ENCODE measurements at places on chromosomes 2 and 18.

- DNase-seq, result no peak
Measured at GRCh38 chr2:164560902-164561301, 60.4 kb downstream of the GRB14 start.

DNA sequence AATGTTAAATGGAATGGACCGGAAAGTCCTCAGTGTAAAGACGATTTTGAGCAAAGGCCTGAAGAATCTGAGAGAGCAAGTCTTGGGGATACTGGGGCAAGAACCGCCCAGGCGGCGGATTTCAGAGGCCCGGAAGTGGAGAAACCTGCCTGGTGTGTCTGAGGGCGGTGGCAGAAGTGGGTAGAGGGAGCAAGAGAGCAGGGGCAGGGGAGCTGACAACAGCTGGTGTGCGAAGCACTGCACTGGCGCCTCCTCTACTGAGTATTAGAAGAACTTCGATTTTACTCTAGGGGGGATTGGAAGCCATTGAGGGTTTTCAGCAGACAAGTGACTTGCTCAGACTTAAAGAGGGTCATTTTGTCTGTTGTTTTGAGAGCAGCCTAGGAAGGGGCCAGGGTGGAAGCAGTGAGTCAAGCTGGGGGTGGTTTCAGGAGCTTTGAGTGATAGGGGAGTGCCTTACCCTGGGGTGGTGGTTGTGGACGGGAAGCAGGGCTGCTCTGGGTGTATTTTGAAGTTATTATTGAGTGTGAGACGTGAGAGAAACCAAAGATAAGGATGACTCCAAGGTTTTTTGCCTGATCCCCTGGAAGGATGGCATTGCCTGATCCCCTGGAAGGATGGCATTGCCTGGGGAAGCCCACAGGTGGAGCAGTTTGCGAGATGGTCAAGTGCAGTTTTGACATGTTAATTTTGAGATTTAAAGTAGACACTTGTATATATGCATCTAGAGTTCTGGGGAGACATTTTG lies 52.5 kb downstream of the ZNF236 start:
- DNase-seq, result no peak

DNA sequence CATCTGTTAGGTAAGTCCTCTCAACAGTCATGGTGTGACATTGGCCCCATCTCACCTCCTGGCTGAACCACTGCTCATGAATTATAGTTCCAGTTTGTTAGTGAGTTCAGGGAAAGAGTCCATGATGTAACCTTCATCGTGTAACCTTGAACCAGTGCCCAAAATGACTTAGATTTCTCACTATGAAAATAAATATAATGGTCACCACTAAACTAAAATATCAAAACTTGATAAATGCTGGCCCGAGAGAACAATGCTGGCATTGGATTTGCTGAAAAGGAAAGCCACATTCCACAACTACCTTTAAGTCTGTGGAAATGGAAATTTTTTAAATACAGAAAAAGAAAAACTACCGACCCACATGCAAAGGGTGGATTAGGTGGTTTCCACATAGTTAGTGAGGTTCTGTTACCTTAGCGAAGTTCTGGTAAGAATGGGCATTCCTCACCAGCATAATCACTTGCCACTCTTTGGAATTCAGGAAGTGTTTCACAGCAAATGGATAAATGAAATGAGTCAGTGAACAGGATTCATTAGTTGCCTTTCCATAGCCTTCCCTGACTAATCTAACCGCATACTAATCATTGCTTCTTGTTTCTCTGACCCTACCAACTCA lies 133.9 kb upstream of the CTAGE1 start:
- DNase-seq, result no peak

- no peak for DNase-seq
Measured at GRCh38 chr2:175744000-175744399, 258.1 kb downstream of the LNPK start.

- no peak for DNase-seq
Measured at GRCh38 chr2:25424426-25425028, 82.8 kb upstream of the DNMT3A start.

GRCh38 chr18:58361212-58361611 lies 267.7 kb downstream of the ALPK2 start:
- DNase-seq, result no peak

GRCh38 chr2:130327703-130328527 lies 14.8 kb upstream of the IMP4 start:
- no peak for DNase-seq

GRCh38 chr2:118221536-118222272 lies 133.4 kb downstream of the INSIG2 start:
- DNase-seq, result peak; percentile 16

DNA sequence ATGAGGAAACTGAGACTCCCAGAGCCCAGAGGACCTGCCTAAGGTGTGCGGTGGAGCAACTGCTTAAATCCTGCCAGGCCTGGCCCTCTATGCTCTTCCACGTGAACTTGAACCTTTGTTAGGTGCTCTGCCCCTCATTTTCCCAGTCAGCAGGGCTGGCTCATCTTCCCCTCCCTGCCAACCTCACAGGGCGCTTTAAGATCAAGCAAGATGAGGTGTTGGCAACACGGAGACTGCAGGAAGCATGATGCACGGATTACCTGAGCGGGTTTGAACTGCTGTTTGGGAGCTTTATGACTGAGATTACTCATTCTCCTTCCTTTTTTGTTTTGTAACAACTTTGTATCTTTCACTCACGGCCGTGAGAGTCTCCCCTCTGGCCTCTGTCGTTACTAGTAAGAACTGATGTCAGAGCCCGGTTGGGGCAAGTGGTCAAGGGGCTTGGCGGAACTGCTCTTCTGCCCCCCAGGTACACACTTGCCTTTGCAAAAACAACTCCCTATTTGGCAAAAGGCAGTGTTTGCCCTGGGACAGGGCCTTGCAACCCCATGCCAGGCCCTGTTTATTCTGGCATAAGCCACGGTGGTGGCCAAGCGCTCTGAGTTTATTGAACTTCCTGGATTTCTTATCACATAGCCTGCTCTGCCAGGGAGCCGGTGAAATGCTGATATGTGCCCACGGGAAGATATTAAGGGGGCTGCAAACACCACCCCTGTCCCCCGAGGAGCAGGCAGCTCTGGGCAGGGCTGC lies 127.8 kb downstream of the INHBB start:
- DNase-seq, result no peak

GRCh38 chr18:7572822-7573221 lies 5.7 kb downstream of the PTPRM start:
- DNase-seq, result no peak

GRCh38 chr2:217802266-217802665 lies 200.5 kb downstream of the TNS1 start:
- no peak for DNase-seq

GRCh38 chr2:172232708-172233396 lies 130.2 kb upstream of the DLX2 start:
- no peak for DNase-seq

DNA sequence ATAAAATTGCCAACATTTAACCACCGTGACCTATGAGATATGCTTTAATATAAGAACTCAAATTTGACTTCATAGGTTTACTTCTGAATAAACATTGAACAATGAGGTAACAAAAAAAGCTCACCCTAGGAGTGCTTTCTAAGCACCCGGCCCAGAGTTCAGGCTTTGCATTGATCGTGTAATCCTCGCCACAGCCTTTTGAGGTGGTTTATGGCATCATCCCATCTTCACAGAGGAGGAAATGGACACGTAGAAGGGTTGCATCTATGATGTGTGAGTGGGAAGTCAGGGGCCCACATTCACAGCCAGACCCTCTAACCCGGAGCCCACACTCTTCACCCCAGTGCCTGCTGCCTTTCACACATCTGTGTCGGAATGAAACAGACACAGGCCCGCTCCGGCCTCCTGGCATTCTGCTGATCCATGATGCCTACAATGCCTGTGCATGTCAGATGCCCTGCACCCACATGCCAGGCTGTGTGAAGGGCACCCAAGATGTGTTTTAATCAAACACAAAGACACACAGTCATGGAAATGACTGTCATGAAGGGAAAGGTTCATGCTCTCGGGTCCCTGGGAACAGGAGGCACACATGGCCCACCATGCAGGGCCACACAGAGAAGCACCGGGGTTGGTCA lies 48.6 kb upstream of the RPL31 start:
- no peak for DNase-seq

DNA sequence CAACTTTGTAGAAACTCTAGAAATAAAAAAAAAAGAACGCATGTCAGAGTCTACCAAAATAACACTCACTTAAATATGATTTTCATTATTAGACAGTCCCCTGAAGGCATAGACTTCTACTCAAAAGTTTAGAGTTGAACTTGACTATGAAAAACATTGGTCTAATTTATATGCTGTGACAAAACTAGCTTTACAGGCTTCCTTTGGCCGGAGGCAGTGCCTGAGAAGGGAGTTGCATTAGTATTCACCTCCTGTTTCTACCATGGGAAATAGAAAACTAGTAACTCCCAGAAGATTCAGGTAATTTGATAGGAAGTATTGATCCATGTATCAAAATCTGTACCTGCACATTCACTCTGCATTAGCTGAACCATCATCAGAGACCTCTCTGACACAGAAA lies 163.4 kb upstream of the NOSTRIN start:
- DNase-seq, result no peak

GRCh38 chr2:230582851-230583283 lies 129.8 kb upstream of the CAB39 start:
- DNase-seq, result no peak

GRCh38 chr2:167784084-167784425 lies 463.3 kb downstream of the STK39 start:
- no peak for DNase-seq

GRCh38 chr2:127622561-127623387 lies 23.2 kb upstream of the GPR17 start:
- DNase-seq, result no peak

DNA sequence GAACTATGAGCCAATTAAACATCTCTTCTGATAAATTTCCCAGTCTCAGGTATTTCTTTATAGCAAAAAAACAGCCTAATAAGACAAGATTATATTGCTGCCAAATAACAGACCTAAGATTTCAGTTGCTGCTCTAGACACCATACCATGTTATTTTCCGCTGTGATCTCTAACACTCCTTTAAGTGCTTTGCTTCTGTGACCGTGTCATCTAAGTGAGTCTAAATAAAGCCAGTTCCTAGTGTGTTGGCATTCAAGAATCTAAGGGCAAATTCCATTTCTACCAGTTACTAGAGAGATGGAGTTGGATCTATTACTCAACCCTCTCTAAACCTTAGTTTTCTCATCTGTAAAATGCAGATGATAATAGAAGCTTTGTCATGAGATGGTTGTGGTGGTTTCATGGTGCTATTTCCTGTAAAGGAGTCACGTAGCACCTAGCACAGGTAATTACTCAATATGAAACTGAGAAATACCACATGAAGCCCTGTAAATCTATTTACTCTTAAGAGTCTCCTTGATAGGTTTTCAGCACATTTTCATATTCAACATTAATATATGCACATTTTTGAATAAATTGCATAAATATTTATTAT lies 40.5 kb downstream of the SPHKAP start:
- no peak for DNase-seq

DNA sequence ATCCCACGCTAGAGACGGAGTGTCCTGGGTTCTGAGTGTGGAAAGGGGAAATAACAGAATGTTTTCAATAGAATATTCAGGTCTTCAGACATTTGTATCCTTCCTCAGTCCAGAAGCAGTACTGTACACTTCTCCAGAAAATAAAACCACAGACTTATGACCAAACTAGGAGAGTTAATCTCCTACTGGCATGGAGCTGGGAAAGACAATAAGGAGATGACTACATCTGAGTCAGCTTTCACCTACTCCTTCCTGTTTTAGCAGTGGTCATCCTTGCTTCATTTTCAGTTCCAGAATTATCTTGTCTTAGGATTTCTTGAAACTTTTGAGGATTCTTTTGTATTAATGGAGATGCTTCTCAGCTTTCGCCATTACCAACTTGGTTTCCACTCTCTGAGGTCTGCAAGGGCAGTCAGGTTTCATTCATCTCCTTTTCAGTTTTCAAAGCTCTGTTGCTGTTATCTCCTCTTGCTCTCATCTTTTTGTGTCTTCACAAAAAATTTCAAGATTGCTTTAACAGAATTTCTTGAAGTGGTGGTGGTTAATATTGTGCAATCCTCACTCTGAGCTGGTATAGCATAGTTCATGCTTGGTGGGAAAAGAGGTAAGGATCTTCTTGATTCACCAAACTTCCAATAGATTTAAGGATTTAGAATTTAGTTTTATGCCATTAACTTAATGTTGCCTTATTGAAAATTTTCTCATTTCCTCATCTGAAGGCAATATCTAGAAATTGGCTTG lies 23.7 kb upstream of the NR4A2 start:
- DNase-seq, result no peak
